Kidney (tissue), 22 donors: ENCODE measurements at places on chromosomes 1 and 21.

- DNase-seq, result no peak
Measured at GRCh38 chr1:171472183-171472647, 13.1 kb upstream of the PRRC2C start.

DNA sequence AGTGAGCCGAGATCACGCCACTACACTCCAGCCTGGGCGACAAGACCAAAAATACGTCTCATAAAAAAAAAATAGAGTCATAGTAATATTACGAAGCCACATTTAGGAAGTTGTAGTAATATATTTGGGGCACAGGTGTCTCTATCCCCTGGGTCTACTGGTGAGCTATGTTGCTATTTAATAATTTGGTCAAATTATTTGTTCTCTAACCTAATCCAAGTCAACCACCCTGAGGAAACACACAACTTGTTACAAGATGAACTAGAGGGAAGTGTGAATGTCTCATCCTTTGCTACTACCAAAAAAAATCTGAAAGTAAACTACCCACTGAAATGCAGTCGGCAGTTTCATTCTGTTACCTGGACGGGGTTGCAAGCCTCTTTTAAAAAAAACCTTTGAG, 35.3 kb downstream of the RGS8 start:
- no peak for DNase-seq

DNA sequence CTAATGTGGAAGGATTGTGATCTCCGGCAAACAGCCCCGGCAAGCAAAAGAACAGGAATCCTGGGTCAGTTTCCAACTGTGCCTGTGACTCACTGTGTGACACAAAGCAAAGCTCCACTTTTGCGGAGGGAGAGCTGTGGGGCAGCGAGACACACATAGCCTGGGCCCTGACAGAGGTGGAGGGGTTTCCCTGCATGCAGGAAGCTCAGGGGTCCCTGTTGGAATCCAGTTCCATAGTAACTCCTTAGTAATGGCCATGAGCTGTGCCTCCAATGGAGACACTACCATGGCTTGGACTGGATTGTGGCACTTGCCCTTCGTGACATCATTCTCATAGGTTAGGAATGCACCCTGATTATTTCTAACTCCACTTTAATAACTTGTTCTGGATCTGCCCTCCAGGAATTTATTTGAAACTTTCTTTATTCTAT, 47.0 kb upstream of the ATF3 start:
- DNase-seq, result no peak

DNA sequence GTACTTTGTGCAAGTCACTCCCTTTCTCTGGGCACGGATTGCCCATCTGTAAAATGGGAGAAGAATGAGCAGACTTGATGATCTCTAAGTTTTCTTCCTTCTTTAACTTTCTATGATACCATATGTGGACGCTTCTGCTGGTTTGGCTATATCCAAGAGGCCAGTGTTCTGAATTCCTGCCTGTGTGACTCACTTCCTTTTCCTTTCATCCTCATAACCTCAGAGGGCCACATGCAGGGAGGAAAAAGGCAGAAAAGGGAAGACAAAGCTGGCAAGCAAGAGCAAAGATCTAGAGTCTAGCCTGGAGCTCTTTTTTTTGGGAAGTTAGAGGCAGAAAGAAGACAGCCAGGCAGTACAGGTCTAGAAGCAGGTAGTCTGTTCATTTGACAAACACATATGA, 151.2 kb downstream of the OMA1 start:
- DNase-seq, result no peak

- DNase-seq, result no peak
Measured at GRCh38 chr1:56788102-56788501, 31.1 kb downstream of the FYB2 start.

DNA sequence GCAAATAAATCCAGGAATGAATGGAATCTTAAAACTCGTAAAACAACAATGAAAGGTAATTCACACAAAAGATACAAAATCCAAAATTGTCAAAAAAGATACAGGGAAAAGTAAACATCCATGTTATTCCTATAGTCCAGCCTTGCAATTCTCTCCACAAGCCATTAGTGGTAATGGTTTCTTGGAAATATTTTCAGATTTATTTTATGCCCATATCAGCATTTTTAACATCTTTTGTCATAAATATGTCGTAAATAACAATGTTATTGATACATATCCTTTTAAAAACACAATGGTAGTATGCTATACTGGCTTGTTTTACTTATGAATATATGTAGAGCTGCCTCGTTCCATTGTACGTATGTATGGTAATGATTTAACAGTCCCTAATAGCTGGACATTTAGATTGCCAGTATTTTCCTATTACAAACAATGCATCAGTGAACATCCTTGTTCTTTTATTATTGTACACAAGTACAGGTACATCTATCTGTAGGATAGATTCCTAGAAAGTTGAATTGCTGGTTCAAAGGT, 30.6 kb downstream of the DNTTIP2 start:
- DNase-seq, result no peak

DNA sequence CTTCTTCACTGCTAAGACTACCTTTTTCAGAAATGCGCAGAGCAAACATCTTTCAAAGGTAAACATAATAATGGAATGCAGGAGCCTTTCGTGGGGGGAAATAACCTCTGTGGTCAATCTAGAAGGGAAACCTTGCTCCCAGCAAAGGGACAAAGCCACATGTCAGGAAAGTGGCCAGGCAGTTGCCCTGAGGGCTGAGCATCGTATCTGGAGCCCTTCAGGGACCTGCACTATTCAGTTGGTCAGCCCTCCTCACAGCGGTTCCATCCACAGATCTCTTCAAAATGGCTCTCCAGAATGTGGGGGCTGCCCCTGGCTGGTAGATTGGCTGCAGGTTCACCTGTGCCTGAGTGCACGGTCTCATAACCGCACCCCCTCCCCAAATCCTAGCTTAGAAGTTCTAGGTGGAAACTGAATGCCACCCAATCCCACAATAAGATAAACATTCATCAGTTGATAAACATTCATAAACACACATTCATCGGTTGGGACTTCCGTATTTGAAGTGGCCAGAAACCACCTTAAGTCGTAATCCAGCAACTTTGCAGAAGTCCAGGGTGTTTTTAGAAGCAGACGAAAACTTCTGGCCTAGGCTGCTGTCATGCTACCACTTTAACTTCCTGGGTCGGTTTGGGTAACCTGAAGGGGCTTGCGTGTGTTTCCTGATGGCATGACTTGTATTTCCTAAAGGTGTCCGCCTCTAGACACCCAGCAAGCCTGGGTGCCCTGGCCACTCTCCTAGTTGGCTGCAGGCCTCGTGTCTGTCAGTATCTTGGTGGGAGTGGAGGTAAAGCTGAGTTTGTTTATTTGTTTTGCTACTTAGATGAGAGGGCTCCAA, 50.5 kb downstream of the RASSF5 start:
- no peak for DNase-seq

DNA sequence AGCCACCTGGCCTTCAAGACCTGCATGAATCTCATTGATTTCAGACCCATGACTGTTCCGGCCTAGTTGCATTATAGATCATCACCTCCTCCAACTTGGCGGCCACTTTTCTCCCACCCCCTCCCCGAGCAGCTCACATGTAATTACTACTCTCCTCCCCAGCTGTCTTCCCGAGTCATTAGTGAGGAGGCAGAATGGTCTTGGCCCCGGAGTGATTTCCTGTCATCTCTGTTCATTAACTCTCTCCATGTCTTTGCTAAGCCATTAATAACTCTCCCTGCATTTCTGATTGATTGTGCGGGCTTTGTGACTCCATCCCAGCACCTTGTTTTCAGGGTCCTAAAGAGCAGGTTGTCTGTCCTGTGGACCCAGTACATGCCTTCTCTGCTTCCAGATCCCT, 75.6 kb upstream of the CNTN2 start:
- no peak for DNase-seq

DNA sequence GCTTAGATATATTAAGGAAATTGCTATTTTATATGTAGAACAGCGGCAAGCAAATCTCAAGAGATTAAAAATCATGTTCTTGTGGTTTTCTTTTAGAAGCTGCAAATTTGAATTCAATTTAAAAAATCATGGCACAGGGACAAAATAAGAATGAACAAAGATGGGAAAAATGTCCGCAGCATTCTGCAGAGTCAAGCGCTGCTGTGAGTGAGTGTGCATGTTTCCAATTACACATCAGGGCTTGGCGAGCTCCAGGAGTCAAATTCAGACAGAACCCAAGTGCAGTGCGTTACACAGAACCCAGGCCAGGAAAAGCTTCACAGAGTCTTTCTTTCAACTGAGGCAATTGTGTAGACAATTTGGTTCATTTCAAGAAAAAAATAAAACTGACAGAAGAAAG, 33.3 kb upstream of the ERG start:
- no peak for DNase-seq

DNA sequence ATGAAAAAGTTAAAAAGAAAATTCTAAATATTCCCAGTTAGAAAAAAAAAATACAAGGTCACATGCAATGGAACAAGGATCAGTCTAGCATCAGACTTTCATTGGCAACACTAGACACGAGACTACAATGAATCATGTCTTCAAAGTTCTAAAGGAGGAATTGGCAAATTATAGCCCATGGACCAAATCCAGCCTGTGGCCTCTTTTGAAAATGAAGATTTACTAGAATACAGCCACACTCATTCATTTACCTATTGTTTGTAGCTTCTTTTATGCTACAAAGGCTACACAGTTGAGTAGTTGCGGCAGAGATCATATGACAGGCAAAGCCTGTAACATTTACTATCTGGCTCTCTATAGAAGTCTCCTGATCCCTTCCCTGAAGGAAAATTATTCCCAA, 71.4 kb downstream of the MRPL39 start:
- DNase-seq, result no peak

- no peak for DNase-seq
Measured at GRCh38 chr1:3550511-3551289, 60.6 kb downstream of the MEGF6 start.

GRCh38 chr1:214455479-214455878, 95.9 kb downstream of the PTPN14 start:
- DNase-seq, result no peak

- DNase-seq, result no peak
Measured at GRCh38 chr1:89529196-89529595, 4.6 kb downstream of the LRRC8B start.

GRCh38 chr1:110620250-110620615, 14.1 kb upstream of the KCNA2 start:
- no peak for DNase-seq

DNA sequence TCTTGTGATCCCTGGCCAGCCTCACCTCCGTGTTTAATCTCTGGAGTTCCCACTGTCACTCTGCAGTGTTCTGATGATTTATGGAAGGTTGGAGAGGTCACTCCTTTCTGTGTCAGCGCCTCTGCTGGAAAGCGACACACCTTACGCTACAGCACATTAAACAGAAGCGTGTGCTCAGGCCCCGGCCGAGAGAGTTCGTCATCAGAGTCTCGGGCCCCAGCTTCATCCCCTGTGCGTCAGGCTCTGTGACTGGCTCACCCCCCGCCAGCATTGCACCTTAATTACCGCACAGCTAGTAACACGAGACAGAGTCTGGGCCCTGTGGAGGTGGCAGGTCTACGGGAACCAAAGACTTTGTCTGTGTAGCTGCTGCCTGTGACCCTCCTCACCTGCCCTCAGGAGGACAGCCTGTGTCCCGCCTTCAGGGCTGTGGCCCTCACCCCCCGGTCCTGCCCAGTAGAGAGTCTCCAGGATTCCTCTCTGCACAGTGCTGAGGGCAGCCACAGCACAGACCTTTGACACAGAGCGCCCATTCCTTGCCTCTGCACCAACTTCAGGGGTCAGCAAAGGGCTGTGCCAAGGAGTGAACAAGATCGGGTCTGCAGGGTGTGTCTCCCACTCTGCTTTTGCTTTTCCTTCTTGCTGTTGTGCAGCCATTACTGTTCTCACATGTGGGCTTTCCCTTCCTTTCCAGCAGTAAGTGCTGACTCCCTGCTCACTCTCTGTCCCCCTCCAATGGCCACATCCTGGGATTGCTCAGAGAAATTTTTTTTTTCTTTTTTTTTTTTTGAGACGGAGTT, 157.6 kb downstream of the PGBD5 start:
- DNase-seq, result peak; percentile 73

- no peak for DNase-seq
Measured at GRCh38 chr1:246317332-246318035, 189.6 kb downstream of the SMYD3 start.

GRCh38 chr21:17889171-17889570, 70.0 kb upstream of the C21orf91 start:
- no peak for DNase-seq

DNA sequence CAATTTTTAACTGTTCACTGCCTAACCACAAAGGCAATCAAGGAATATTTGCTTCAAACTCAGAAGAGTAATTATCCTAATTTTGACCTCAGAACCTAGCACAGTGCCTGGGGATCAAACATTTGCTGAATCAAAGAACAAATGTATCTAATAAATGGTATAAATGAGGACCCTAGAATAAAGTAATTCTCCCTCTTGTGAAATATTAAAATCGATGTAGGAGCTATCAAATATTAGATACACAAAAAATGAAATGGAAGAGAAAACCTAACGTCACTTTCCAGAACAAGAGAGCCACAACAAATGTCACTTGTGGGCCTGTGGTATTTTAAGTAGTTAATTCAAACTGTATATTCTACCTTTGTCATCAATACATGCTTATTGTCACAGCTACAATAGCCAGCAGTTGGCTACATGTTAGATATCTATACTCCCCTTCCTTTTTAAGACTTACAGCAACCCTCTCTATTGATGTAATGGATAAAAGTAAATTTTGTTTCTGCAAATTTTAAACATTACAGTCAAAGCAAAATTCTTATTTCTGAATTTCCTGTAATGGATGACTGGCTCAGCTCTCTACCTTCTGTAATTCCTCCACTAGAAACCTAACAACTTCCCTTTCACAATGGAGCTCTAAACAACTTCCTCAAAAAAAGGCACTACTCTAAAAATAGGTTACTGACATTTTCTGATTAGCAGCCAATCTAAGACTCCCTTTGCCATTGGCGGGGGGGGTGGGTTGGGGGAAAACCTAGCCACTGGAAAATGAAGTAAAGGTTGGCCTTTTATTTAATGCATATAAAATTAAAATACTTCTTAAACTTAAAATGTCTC, 37.6 kb downstream of the PUM1 start:
- DNase-seq, result peak; percentile 38

GRCh38 chr1:93977598-93977945, 68.3 kb upstream of the GCLM start:
- no peak for DNase-seq

DNA sequence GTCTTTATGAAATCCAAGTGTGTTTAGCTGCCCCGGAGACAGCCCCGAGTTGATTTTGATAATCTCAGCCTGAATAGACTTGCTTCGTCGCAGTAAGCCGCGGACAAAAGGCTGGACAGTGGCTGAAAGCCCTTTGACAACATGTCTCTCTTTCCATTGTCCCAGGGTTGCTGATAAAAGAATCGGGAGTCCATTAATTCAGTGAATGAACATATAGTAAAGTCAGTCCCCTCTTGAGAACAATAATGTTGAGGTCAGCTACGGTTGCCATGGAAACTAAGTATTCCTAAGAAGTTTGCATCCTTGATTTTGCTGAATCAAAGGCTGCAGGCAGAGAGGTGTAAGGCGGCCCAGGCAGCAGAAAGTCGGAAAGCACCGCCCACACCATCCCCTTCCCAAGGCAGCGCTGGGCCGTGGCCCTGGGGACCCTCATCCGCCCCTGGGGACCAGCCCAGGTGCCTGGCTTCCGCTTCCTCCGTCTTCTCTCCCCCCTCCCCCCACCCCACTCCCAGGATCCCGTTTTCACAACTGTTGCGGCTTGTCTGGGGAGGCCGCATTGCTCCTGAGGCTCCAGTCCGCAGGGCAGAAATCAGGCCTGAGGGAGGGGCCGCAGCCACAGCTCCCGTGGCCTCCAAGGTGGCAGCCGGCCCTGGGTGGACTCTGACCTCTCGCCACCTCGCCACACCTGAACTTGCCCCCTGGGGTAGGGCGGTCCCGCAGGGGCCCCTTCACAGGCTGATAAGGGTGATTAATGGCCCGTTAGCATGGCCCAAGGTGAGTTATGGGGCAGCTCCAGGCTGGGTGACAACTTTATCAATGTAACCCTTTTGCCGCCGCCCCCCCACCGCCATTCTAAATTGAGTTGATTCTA, 180.9 kb downstream of the PRDM16 start:
- DNase-seq, result no peak
